Central memory CD8-positive, alpha-beta T cell (primary cell): ENCODE measurements at places on chromosomes 2 and 18.

- H3K27me3 ChIP-seq, result no peaks in the 10 kb centered on the region
- no peak overlapping the region for H3K4me3 ChIP-seq
- peaks cover 3% of the 10 kb centered on the region for H3K36me3 ChIP-seq
Measured at GRCh38 chr18:79502782-79503181, 107.1 kb downstream of the NFATC1 start.

DNA sequence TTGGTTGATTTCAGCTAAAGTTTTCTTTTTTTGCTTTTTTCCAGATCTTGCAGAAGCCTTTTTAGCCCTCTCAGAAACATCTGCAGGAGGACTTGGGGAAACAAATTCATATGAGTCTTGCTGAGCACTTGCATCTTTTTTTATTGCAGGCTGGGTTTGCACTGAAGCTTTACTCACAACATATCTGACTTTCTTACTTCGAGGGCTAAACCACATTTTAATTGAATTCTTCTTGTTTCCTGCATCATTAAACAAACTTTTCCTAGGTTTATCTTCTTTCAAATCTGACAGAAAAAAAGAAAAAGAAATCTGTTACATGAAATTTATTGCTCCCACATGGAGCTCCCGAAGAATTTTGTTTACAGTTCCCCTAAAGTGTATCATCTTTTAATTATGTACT, 28.3 kb downstream of the BARD1 start:
- no peaks in the 10 kb centered on the region for H3K4me1 ChIP-seq
- DNase-seq, result no peak
- H3K27ac ChIP-seq, result no peak overlapping the region
- no peak overlapping the region for H3K4me3 ChIP-seq

DNA sequence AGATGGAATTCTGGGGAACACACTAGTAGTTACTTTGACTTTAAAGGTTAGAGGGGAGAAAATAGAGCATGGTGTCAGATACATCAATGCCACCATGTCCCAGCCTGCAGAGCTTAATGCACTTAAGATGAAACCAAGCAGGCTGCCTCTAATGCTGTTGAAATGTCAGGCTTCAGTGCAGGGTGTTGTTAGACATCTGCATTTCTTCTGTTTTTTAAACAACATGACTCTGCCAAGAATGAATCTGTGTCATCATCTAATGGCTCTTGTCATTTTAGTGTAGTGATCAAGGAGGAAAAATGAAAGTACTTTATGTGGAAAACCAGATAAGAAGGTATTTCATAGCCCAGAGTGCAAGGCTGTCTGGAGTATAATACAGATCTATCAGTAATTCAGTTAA, 29.9 kb downstream of the LYPD1 start:
- no peak overlapping the region for H3K4me3 ChIP-seq
- DNase-seq, result no peak
- no peak overlapping the region for H3K27ac ChIP-seq
- no peaks in the 10 kb centered on the region for H3K4me1 ChIP-seq
- no peaks in the 10 kb centered on the region for H3K36me3 ChIP-seq
- no peaks in the 10 kb centered on the region for H3K27me3 ChIP-seq

GRCh38 chr2:144511937-144512336, 8.0 kb downstream of the ZEB2 start:
- no peak for DNase-seq
- H3K4me3 ChIP-seq, result no peak overlapping the region
- no peak overlapping the region for H3K27ac ChIP-seq
- H3K4me1 ChIP-seq, result peaks cover 87% of the 10 kb centered on the region
- H3K36me3 ChIP-seq, result peaks cover 88% of the 10 kb centered on the region

DNA sequence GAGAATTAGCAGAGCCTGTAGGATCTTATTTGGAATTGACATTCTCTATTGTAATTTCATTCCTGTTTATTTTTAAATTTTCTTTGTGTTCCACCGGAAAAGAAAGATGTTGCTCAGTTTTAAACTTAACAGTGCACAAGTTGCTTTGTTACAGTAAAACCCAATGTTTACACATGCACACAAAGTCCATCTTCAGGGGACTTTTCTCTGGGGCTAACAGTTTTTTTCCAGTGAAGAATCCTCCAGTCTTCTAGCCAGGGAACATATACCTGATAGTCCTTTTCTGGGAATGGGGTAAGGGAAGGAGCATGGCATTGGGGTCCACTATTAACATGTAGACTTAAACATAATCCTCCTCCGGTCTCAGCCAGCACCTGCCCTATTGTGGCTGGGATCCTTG, 25.2 kb upstream of the MRPL33 start:
- DNase-seq, result no peak
- H3K36me3 ChIP-seq, result no peaks in the 10 kb centered on the region
- H3K4me1 ChIP-seq, result no peaks in the 10 kb centered on the region
- H3K27ac ChIP-seq, result no peak overlapping the region
- no peak overlapping the region for H3K4me3 ChIP-seq

GRCh38 chr2:83221258-83221657, 1237.8 kb downstream of the SUCLG1 start:
- H3K4me1 ChIP-seq, result no peaks in the 10 kb centered on the region
- DNase-seq, result no peak
- no peaks in the 10 kb centered on the region for H3K36me3 ChIP-seq
- H3K27me3 ChIP-seq, result no peaks in the 10 kb centered on the region
- H3K27ac ChIP-seq, result no peak overlapping the region

GRCh38 chr18:28002841-28003240, 174.1 kb downstream of the CDH2 start:
- no peak overlapping the region for H3K27ac ChIP-seq
- no peak overlapping the region for H3K4me3 ChIP-seq
- no peaks in the 10 kb centered on the region for H3K36me3 ChIP-seq
- no peaks in the 10 kb centered on the region for H3K4me1 ChIP-seq
- H3K27me3 ChIP-seq, result no peaks in the 10 kb centered on the region
- DNase-seq, result no peak

GRCh38 chr2:129345540-129345939, 633.9 kb upstream of the RAB6C start:
- no peak overlapping the region for H3K27ac ChIP-seq
- no peak overlapping the region for H3K4me3 ChIP-seq
- no peaks in the 10 kb centered on the region for H3K36me3 ChIP-seq
- no peak for DNase-seq
- H3K4me1 ChIP-seq, result no peaks in the 10 kb centered on the region
- no peaks in the 10 kb centered on the region for H3K27me3 ChIP-seq

GRCh38 chr2:202005272-202005887, 28.3 kb upstream of the FZD7 start:
- no peaks in the 10 kb centered on the region for H3K36me3 ChIP-seq
- H3K4me1 ChIP-seq, result no peaks in the 10 kb centered on the region
- H3K27me3 ChIP-seq, result peaks cover 48% of the 10 kb centered on the region

DNA sequence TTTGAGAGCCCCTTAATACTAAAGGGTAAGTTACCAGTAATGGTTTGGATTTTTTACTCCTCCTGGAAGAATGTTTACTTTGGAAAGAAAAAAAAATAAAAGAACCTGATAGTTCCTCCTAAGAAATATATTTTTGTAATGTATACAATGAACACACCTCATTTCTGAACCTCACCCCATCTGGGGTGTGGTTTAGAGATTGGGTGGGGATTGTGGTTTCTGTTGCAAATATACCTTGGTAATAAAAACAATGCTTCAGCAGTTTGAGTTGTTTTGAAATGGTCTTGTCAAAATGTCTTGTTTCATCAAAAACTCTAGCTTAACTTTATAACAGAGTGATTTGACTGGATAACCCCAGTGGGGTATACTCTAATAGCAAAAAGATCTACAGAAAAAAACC, 448.9 kb upstream of the MEIS1 start:
- no peak overlapping the region for H3K4me3 ChIP-seq
- no peak for DNase-seq
- no peak overlapping the region for H3K27ac ChIP-seq
- H3K4me1 ChIP-seq, result no peaks in the 10 kb centered on the region
- H3K27me3 ChIP-seq, result no peaks in the 10 kb centered on the region
- no peaks in the 10 kb centered on the region for H3K36me3 ChIP-seq

DNA sequence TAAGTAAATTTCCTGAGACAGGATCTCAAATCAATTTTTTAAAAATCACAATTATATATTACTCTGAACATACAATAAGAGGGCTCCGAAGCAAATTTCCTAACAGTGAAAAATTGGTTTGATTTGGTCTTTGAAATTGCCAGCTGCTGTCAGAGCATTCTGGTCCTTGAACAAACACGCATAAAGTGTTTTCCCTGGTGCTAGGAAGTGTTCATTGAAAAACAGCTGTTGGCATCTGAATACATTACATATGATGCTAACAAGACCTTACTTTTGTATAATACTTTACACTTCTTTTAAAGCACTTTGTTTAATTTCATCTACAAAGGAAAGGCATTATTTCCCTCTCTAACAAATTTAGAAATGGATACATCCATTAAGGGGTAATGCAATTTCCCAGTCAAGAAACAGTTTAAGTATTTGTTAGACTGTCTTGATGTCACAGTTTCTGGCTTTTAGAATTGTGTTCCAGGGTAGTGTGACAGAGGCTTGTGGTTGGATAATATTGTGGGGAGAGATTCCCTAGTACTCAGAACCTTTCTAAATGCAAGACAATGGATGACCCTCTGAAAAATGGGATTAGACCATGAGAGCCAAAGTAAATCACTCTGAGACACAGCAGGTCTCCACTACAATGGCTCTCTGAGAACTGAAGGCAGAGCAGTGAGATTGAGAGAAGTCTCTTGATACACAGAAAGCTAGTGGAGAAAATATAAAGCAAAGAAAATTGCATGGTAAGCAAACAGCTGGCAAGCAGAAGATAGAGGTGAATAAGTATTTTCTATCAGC, 299.0 kb downstream of the TRIB2 start:
- H3K27ac ChIP-seq, result no peak overlapping the region
- H3K4me1 ChIP-seq, result no peaks in the 10 kb centered on the region
- peaks cover 80% of the 10 kb centered on the region for H3K27me3 ChIP-seq
- DNase-seq, result no peak

- no peak for DNase-seq
- no peak overlapping the region for H3K27ac ChIP-seq
- no peak overlapping the region for H3K4me3 ChIP-seq
- H3K36me3 ChIP-seq, result peaks cover 18% of the 10 kb centered on the region
- H3K27me3 ChIP-seq, result no peaks in the 10 kb centered on the region
- peaks cover 16% of the 10 kb centered on the region for H3K4me1 ChIP-seq
Measured at GRCh38 chr2:70192516-70192915, 1.7 kb upstream of the C2orf42 start.

- no peak for DNase-seq
- no peaks in the 10 kb centered on the region for H3K36me3 ChIP-seq
- no peaks in the 10 kb centered on the region for H3K4me1 ChIP-seq
- no peak overlapping the region for H3K4me3 ChIP-seq
- H3K27me3 ChIP-seq, result no peaks in the 10 kb centered on the region
Measured at GRCh38 chr2:103355287-103355686, 593.5 kb downstream of the TMEM182 start.

- H3K4me3 ChIP-seq, result no peak overlapping the region
- no peak for DNase-seq
- H3K36me3 ChIP-seq, result no peaks in the 10 kb centered on the region
- no peak overlapping the region for H3K27ac ChIP-seq
Measured at GRCh38 chr2:35510636-35511035, 844.9 kb upstream of the CRIM1 start.
